Stimulated activated CD4-positive, alpha-beta T cell treated with anti-CD3 and anti-CD28 coated beads, Interleukin-1b, Interleukin-23, amount 100 ng/mL, for 48 hours (primary cell): ENCODE measurements at places on chromosomes 3 and 15.
A peak's percentile ranks its signal among the peaks of the same experiment; 100 is the strongest.

- no peak for DNase-seq
Measured at GRCh38 chr3:138394156-138394555, 40.3 kb upstream of the ESYT3 start.

- peak; percentile 81 for DNase-seq
Measured at GRCh38 chr3:197878427-197878826, 71.6 kb upstream of the RPL35A start.

GRCh38 chr3:134721214-134721613, 70.4 kb upstream of the KY start:
- no peak for DNase-seq

GRCh38 chr3:128548426-128549282, 55.7 kb upstream of the GATA2 start:
- DNase-seq, result no peak

GRCh38 chr3:23258110-23258509, 55.0 kb downstream of the UBE2E2 start:
- DNase-seq, result no peak

DNA sequence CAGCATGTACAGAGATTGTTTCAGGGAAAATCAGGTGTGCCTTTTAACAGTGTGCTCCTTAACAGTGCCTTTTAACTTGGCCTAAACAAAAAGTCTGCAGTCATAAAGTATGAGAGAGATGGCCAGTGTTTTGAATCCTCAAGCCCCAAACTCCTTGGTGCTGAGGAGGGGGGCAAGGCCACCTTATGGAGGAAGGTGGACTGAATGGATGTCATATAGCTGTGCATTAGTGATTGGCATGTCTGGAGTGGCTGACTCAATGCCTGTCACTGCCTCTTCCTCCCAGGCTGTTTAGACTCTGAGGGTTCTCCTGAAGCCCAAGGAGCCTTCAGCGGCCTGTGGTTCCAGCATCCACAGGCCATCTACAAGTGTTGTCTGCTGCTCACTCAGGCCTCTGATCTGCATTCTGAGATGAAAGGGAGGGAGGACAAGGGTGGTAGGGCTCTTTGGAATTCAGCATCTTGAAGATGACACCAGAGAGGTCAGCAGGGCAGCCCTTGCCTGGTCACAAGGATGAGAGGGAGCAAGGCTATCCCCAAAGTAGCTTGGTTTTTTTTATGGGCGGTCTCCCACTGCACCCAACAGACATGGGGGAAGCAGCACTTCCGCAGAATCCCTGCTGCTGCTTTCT, 1.5 kb downstream of the FOXL2NB start:
- no peak for DNase-seq

- DNase-seq, result no peak
Measured at GRCh38 chr3:72309661-72310418, 524.9 kb upstream of the PROK2 start.

DNA sequence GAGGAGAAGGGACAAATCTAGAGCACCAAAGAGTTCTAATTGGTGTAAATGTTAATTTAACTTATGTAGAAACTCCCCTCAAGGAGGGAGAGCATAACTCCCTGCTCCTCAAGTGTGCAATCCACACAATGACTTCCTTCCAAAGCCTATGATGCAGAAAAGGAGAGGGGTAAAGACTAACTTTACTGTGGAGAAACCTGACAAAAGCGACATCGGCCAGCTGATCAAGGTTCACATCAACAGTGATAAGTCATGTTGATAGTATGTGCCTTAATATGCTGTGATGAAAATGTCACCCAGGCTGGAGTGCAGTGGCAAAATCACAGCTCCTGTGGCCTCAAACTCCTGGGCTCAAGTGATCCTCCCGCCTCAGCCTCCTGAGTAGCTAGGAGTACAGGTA, 76.5 kb downstream of the TFDP2 start:
- DNase-seq, result no peak

DNA sequence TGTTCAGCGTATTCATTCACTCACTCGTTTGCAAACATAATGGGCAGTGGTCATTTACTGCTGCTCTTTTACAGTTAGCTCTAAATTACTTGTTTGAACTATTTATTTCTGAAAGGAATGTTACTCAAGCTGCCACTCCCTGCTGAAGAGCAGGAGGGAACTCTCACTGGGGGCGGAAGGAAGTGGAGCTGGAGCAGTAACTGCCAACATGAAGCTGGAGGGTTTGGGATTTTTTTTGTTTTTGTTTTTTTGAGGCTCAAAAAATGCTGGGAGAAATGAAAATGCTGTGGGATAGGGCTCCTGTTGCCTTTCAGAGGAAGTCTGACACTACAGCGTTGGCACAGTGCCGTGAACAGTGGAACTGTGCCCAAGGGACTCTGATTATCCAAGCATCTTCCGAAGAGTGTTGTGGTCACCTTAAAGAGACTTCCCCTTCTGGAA, 44.1 kb downstream of the SENP2 start:
- no peak for DNase-seq

DNA sequence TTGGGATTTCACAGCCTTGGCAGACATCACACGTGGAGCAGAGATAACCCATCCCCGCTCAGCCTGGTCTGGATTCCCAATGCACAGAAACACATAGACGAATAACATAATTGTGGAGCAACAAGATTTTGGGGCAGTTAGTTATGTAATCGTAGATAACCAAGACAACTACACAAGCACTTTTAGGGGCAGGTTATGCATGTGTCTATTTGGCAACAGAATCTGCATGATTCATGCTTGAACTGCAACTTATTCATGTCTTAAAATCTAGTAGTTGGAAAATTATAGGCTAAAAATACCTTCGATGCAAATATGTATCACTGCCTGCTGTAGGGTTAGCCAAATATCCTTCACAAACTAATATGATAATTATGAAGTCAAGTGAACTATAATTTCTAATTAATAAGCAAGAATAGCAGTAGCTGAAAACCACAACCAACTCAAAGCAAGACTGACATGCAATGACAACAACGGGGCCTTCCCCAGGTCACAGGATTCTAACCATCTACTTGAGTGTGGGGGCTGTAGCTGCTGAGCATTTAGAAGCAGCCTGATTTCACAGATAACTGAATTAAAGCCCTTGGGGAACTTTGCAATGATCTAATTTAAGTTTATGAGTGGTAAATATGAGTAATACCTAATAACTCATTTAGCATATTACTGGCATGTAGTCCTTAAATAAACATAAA, 31.1 kb downstream of the DGKG start:
- peak; percentile 13 for DNase-seq

GRCh38 chr3:178284181-178284580, 252.1 kb upstream of the KCNMB2 start:
- DNase-seq, result no peak

DNA sequence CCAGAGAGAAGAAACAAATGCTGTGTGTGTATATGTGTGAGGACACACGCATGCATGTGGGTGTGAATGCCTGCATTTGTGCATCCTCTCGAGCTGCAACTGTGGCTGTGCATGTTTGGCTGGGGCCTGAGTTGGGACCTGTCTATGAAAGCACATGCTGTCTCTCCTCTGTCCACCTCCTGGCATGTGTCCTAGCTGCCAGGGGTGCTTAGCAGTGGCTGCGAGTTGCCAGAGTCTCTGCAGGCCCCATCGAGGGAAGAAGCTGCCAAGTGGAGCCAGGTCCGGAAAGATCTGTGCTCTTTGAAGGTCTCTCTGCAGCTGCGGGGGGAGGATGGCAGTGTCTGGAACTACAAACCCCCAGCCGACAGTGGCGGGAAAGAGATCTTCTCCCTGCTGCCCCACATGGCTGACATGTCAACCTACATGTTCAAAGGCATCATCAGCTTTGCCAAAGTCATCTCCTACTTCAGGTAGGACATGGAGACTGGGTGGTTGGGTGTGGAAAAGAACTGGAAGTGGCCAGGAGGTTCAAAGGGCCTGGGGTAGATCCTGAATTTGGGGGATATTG, 30.7 kb downstream of the NR1I2 start:
- no peak for DNase-seq

GRCh38 chr3:40912461-40912860, 286.8 kb upstream of the CTNNB1 start:
- DNase-seq, result no peak

DNA sequence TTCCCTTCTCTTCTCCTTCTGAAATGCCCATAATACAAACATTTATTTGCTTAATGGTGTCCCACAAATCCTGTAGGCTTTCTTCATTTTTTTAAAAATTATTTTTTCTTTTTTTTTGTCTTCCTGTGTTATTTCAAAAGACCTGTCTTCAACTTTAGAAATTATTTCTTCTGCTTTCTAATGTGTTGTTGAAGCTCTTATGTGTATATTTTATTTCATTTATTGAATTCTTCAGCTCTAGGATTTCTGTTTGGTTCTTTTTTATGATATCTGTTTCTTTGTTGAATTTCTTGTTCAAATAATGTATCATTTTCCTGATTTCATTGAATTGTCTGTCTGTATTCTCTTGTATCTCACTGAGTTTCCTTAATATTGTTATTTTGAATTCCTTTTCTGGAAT, 63.1 kb downstream of the AP4E1 start:
- no peak for DNase-seq

DNA sequence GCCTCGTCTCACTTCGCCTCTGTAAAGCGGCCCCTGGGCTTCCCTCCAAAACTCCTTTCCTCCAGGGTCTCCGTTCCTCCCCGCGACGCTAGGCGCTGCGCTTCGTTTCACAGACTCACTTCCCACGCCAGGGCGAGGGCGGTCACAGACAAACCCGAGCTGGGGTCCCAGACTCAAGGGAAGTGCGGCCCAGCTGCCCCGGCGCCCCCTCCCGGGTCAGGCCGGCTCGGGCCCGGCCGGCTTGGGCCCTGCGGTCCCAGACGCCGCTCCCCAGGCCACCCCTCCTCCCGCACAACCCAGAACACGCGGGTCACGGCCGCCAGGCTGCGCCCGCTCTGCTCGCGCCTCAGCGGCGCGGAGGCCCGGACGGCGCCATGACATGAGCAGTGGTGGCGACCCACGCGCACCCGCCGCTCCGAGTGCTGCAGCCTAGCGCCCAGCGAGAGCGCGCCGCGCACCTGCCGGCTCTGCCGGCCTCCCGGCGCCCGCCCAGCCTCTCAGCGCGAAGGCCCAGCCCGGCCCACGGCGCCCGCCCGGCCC, 547 bp downstream of the NUP210 start:
- peak; percentile 57 for DNase-seq

DNA sequence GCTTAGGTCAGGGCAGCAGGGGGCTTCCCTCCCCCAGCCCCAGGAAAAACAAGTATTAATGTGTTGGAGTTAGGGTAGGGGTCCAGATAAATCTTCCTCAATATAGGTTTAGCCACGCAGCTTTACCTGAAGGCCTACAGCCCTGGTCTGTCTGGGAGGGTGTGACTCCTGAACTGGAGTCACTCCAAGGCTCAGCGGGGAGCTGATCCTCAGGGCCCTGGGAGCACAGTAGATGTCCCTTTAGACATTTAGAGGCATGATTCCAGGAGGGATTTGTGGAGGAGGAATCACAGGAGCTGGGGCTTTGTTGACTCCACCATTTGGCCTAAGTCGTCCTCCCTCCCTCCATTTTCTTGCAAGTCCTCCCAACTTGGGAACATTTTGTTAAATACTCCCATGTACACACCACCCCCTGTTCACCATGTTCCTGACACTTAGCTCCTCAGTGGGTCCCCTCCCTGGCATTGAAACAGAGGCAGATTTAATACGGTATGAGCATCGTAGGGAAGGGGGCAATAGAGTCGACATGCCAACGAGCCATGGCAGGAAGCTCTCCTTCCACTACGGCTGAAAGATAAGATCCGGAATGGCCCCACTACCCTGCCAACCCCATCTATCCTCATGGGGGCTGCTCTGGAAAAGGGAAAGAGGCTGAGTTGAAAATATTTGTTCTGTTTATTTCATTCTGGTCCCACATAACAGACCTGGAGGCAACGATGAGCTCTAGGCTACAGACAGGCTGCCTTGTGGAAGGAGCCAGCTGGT, 69.0 kb upstream of the LARS2 start:
- DNase-seq, result no peak
